ENCODE measurements at places on chromosomes 2 and 18.

DNA sequence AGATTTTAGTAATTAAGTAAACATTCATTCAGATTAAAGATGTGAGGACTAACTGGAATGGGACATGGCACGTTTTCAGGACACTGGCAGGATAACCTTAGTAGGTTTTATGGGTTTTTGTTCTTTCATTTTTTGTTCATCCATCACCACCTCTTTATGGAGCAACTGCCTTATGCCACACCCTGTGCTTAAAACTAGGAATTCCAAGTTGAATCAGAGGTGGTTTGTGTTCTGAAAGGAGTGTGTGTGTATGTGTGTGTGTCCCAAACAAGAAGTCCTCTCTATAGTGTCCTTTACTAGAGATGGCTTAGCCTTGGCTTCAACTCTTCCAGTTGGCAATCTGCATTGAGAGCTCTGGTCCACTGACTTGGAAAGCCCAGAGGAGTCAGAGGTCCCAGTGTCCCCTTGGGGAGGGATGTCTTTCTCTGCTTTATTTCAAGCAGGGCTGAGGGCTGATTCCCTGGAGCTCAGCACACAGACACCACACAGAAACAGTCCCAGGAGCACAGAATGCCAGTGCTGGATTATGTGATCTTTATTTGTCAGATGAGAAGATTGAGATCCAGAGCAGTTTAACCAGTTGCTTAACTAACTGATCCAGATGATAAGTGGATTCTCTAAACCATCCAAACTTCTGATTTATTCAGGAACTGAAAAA, 25.2 kb downstream of the RHOB start:
- DNase-seq = no peak

DNA sequence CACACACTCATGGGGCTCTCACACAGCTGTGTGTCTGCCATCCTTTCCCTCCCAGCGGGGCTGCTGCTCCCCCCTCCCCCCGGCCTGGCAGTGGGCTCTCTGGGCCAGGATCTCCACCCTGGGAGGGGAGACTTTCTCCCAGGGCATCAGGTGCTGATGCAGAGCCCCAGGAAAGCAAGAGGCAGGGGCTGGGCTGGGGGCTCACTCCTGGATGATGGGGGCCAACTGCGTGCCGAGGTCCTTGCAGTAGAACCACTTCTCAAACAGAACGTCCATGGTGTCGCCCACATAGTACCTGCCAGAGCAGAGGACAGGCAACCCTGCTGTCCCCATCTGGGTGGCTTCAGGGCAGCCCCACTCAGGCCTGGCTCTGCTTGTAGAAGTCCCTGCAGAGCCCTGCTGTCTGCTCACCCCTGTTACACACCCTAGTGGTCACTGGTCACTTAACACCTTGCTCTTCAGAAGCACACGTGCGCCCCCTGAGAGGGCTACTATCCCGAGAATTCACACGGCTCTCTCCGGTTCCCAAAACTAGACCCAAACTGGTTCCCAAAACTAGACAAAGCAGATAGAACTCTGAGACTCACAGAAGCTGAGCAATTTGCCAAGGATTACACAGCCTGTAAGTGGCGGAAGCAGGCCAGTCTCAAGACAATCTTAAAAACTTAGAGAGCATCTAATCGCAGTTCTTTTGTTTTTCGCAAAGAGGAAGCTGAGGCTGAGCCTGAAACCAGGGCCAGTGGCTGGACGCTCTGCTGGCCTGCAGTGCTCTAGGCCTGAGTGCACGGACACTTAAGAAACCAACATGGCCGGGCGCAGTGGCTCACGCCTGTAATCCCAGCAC, 6.6 kb upstream of the OXER1 start:
- no peak for DNase-seq

- DNase-seq = peak; percentile 9
Measured at GRCh38 chr2:238101891-238102841, 2.0 kb downstream of the ESPNL start.

DNA sequence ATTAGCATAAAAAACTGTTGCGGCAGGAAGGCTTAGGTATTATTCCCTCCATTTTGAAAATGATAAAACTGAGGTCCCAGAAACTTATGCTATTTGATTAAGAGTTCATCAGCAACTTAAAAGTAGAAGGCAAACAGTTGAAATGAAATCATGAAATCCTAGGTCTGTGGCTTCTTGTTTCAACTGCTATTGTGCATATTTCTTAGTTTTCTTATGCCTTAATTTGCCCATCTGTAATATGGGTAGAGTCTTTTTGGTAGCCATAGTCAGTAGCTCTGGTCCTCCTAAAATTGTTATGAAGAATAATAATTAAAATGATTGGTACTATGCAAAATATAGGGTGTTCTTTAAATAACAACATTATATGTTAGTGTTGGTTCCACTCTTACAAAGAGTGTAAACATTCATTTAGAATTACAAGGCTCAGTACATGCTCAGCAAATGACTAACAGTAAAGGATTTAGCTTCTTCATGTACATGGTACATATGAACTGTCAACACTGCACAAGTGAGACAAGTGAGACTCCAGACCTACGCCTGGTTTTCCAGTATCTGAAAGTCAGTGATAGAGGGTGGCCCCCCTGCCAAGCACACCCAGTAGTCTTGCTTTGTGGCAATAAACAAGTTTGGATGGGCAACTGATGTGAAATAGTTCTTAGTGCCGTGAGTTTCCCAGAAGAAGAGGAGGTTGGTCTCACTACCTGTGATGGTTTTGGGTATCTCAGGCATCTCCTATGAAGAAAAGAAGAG, 9.6 kb downstream of the IL1A start:
- no peak for DNase-seq

DNA sequence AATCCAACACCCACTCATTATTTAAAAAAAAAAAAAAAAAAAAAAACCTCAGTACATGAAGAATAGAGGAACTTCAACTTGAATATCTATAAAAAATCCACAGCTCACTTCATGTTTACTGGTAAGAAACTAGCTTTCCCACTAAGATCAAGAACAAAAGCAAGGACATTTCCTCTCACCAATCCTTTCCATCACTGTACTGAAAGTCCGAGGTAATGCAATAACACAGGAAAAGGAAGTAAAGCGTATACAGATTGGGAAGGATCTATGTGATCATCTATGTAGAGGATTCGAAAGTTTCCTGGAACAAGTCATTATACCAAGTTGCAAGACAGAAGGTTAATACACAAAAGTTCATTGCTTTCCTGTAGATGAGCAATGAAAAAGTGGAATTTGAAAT, 63.2 kb downstream of the ROCK2 start:
- DNase-seq = no peak

DNA sequence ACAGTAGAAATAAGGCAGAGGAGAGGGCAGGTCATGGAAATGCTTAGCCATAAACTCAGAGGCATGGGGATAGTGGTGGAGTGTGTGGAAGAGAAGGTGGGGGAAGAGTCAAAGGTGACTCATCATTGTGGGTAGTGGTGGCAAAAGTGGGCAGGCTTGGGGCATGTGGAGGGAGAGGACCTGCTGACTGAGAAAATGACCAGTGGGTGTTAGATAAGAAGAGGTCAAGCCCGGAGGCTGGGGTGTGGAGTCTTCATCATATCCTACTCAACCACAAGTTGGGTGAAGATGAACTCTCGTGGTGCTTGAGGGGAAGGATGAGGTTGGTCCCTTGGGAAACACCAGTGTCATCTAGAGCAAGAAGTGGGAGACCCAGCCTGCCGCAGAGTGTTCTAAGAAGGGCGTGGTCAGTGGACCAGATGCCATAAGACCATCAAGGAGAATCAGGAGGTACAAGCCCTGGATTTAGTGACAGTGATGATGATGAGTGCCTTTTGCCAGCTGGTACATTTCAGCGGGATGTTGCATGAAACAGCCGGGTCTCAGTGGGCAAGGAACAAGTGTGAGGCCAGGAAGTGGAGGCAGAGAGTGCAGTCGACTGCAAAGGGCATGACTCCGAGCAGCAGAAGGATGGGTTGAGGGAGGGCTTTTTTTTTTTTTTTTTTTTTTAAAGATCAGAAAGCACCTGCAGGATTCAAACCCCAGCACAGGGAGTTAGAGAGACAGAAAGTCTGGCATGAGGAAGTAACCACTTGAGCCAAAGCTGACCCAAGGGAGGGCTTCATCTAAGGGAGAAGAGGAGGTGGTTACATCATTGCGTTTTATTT, 122.6 kb upstream of the SPRED2 start:
- DNase-seq = no peak

- DNase-seq = no peak
Measured at GRCh38 chr2:178912416-178913048, 105.3 kb upstream of the TTN start.

GRCh38 chr2:168145426-168146310, 101.7 kb downstream of the STK39 start:
- DNase-seq = no peak

DNA sequence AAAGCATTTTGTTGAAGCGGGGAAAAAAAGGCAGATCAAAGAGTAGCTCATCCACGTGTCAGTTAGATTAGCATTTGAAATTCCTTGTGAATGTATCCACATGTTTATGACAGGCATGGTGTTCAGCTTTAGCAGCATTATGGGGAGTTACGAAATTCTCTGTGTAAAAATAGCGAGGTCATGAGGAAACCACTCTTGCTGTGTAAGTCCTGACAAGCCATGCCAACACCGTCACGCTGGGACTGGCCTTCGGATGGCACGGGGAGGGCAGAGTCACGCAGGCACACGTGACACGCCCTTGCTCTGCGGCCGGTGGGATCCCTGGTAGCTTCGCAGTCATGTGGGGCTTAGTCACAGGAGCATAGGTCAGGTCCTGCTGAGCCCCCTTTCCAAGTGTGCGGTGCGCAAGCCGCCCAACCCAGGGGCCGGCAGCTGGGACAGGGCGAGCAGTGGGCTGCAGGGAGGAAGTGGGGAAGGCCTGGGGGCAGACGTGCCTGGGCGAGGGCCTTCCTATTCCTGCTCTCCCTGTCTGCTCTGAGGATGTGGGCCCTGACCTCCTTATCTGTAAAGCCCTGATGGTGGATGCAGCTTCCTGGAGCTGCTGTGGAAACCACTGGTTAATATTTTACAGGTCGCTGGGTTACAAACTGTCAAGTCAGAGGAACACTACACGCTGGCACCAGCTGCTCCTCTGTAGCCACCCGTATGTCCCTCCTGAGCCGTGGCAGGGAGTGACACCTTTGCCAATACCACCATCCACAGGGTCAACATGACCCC, 18.0 kb downstream of the MBP start:
- DNase-seq = peak; percentile 70

DNA sequence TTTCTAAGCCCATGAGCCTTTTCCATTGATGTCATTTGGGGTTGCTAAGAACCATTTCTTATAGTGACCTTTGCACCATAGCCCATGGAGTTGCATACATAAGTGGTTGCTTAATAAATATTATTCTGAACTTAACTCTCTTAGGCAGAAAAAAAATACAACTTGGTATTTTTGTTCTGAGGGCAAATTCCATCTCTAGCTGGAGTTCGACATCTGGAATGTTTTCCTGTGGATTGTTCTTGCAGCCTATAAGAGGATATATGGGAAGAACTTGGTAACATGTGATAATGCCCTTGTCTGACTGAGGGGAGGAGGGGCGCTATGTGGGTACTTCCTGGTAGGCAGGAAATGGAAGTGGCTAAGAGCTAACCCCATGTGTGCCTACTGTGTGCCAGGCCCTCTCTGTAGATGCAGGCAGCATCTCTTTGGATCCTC, 20.7 kb downstream of the IGFBP2 start:
- DNase-seq = no peak

DNA sequence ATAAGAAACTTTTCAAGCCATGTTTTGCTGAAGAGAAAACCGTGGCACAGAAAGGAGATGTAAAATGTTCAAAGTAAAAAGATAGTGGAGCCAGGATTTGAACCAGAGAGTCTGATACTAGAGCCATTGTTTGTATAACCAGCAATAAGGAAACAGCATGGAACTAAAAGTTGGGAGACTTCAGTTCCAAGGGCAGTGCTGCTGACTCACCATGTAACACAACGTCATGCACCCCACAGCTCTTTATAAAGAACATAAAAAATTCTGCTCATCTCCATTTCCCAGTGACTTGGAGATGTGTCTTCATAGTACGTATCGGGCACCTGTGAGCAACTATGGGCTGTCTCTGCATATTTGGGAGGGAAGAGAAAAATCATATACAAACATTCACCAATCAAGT, 353.0 kb upstream of the PIK3C3 start:
- no peak for DNase-seq

DNA sequence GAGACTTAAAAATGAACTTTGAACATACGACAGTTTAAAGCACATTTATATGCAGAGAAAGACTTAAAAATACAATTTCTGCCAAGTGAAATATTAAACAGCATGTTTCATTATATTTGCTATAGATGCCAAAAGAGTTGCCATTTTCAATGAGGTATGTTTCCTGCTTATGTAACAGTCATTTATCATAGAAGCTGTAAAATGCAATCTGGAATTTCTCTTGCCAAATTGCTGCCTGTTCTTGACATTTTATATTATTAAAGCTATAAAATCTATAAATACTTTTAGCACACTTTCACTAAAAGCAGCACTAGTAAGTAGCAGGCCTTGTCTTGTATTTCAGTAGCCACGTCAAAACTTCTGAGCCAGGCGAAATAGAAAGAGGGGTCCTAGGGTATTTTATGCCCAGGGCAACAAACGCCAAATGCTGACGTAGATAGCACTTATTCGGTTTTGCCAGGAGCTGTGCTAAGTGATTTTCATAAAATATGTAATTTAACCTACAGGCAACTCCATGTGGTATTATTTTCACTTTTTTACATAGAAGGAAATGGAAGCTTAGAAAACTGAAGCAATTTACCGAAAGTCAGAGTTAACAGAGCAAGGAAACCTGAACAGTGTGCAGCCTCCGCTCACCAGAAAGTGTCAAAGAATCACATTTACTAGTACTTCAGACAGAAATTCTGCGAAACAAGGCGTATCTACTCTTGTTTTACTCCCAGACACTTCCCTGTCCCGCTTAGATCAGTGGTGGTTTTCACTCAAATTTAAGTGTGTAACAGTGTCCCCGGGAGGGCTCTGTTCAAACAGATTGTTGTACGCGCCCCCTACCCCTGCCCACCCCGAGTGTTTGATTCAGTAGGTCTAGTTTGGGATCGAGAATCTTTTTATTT, 1.2 kb upstream of the CYP20A1 start:
- DNase-seq = peak; percentile 20

- DNase-seq = no peak
Measured at GRCh38 chr2:117958186-117958585, 55.7 kb downstream of the CCDC93 start.

GRCh38 chr18:47888156-47888555, 42.3 kb downstream of the SMAD2 start:
- DNase-seq = no peak

DNA sequence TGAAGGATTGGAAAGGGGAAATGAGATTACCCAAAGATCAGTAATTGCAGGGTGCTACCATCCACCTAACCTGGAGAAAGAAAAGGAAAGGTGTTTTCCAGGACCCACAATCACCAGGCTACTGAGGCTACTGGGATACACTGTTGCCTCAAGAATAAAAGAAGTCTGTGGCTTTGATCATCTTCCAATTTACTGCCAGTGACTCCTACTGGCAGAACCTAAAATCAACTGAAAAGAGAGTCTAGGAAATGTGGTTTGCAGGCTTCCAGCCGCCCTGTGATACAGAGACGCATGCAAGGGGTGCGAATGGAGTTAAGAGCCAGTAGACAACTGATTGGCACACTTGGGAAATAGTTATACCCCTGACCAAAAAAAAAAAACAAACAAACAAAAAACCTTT, 16.6 kb upstream of the TTL start:
- no peak for DNase-seq

Measured in head of caudate nucleus (tissue), 42 donors.